ENCODE measurements at places on chromosomes 6 and 20.

GRCh38 chr6:108672641-108673040 is 111.9 kb downstream of the FOXO3 start:
- DNase-seq = no peak

- DNase-seq = no peak
Measured at GRCh38 chr6:144140867-144141266, 9.4 kb upstream of the STX11 start.

DNA sequence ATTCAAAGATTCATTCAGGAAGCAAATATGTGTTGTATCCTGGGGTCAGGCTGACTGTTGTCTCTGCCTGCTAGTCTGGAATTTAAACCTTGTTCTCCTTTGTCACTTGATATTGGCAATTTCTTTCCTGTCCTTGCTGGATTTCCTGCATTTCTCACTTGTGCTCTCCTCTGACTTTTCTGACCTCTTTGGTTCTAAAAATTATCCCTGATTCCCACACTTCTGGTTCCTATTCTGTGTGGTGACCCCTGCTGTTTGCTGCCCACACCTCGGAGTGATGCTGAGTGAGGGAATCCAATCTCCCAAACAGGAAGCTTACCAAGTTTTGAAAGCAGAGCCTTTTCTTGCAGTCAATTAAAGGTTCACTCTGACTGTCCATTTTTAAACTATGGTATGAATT is 345.3 kb downstream of the CDKAL1 start:
- DNase-seq = no peak

DNA sequence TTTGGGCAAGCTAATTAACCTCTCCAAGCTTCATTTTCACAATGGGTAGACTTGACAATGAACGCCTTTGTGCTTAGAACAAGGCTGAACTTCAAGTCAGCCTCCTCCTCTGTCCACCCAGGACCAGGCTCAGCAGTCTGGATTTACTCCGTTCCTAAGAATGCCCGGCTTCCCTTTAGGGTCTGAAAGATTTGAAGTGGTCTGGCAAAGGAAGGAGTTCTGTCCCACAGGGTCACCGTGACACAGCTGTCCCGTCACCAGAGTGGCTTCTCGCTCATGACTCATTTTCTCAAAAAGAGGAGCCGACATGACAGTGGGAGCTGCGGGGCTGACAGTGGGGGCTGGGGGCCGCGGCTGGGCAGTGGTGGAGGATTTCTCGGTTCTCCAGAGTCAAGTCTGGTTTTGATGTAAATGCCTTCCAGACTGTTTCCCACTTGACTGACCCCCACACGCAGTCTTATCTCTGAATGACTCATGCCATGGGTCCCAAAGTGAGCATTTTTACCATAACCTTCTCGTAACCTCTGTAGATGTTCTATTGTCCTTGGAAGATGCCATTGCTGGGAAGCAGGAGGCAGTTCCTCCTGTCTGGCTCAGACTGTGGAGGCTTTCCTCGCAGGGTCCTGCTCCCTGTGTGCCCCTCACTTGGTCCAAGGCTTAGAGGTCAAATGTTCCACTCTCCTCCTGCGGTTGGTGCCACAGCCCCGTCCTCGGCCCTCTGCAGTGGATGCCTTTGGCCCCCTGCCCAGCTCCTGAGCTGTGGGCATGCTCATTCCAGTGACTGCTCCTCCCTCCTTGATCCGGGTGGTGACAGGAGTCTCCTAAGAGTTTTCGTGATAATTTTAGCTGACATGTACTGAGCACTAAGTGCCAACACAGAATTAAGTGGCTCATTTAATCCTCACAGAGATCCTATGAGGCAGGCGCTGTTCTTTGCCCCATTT is 253.1 kb downstream of the FNDC1 start:
- no peak for DNase-seq

GRCh38 chr20:12916699-12917098 is 92.1 kb upstream of the SPTLC3 start:
- DNase-seq = no peak

DNA sequence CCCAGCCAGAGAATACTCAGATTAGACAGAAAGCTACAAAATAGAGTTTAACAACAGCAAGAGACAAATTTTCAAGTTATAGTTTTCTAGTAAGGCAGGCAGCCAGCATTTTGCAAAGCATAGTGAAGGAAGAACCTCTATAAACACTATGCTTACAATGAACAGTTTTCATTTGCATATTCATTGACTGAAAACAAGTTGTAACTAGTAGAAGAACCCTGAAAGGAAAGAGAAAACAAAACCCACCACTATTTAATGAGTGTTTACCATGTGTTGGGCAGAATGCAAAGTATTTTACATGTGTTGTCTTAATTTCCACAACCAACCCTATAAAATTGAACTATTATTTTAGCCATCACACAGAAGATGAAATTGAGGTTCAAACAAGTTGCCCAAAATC is 196.1 kb downstream of the UBE3D start:
- DNase-seq = no peak

- DNase-seq = no peak
Measured at GRCh38 chr6:138222901-138223546, 4.7 kb upstream of the PBOV1 start.
